Mucosa of gallbladder (tissue), 1 donor: ENCODE measurements at places on chromosomes 16 and 17. TPM values are rescaled to one million over a fixed set of nuclear protein-coding genes. Genes with fewer than 3 reads are reported as not detected.

PVALEF gene
- total RNA-seq = not detected

PRSS33 gene
- total RNA-seq = 1.8 TPM

ZNF624 gene
- total RNA-seq = 4.4 TPM

HEXIM2 gene
- 14.9 TPM for total RNA-seq

CCL17 gene
- total RNA-seq = not detected
